Fibroblast of skin of back (primary cell): ENCODE measurements at places on chromosomes 3 and 15.

GRCh38 chr15:48677821-48678220 lies 32.3 kb upstream of the FBN1 start:
- no peak for DNase-seq

- peak; percentile 94 for DNase-seq
These were observed 67.8 kb downstream of the FMN1 start for GRCh38 chr15:33126559-33127290.

- peak; percentile 46 for DNase-seq
These were observed 99.2 kb upstream of the TRPM1 start for GRCh38 chr15:31200735-31201151.

DNA sequence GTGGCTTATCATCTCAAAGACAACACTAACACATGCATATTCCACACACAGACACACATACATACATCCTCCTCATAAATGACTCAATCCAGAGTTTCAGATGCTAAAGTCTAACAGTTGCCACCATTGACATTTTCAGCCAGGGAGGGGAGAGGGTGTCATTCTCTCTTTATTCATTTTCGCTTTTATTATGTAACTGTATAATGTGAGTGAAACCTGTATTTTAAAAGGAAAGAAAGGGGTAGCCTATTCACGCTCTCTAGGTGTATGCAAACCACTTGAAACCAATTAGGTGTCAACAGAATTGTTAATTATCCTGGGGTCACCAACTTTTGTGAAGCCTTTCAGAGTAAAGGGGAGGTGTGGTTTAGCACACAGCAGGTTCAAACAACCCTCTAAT lies 1282.9 kb downstream of the ROBO2 start:
- DNase-seq = no peak

- DNase-seq = no peak
These were observed 124.7 kb downstream of the NEDD4 start for GRCh38 chr15:55868707-55869106.

DNA sequence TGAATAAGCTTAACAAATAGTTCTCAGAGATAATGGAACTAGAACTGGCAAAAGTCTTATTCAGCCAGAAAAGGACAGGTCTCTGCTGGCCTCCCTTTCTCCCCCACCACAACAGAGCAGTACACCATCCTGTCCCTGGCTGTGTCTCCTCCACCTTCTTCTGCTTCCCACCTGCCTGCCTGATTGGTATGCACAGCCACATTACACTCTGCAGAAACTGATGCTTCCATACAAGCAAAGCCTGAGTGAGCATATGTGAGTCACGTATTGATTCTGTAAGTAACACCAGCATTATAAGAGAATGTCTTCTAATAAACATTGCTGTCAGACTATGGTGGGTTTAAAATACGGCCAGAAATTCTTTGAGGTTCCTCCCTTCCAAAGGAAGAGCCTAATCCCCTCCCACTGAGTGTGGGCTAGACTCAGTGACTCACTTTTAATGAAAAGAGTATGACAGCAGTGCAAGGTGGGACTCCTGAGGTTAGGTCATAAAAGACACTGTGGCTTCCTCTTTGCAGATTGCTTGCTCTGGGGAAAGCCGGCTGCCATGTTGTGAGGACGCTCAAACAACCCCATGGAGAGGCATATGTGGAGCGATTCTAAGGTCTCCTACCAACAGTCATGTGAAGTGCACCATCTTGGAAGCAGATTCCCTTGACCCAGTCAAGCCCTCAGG lies 44.4 kb downstream of the ANXA2 start:
- peak; percentile 78 for DNase-seq

DNA sequence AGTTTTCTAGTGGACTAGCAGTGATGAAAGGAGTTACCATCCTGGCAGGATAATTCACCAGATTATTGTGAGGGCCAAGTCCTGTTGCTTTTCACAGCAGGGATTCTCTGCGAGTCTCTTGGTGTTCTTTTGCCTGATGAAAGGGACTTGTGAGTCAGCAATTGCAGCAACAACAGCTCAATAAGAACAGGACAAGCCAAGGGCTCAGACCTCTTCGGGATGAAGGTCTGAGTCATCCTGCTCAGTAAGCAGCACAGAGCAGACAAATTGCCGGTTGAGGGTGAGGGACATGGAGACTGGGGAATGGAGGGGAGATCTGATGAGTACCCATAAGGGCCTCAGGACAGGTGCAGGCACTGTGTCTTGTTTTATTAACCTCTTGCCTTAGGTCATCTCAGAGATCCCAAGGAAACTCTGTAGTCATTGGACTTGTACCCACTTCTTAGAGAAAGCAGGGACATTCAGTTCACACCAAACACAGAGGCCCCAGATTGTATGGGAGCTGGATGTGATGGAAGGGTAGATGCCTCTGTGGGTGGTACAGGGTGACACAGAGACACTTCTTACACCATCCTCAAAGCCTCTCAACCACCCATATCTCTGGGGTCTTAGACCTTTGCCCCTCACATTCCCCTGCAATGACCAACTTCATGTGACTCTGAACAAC lies 173.8 kb upstream of the TLE3 start:
- peak; percentile 97 for DNase-seq

DNA sequence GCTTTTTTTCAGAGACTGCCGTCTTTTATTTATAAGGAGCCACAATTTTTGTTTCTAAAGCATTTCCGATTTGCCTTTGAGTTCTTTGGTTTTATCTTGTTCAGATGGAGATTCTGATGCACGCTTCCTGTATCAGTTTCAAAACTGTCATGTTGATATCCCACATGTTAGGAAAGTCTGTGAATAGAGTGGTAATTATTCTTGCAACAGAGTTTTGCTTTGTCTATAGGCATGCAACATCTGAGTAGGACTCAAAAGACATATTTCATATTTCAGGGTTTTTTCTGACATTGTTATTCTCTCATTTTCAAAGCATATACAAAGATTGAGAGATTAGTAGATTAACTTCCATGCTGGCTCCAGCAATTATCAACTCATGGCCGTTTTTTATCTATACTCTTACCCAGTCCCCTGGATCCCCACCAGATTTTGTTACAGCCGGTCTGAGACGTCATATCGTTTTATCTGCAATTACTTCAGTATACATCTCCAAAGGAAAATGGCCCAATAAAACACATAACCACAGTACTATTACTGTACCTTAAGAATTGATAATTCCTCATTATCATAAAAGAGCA lies 22.4 kb downstream of the PAQR5 start:
- no peak for DNase-seq

DNA sequence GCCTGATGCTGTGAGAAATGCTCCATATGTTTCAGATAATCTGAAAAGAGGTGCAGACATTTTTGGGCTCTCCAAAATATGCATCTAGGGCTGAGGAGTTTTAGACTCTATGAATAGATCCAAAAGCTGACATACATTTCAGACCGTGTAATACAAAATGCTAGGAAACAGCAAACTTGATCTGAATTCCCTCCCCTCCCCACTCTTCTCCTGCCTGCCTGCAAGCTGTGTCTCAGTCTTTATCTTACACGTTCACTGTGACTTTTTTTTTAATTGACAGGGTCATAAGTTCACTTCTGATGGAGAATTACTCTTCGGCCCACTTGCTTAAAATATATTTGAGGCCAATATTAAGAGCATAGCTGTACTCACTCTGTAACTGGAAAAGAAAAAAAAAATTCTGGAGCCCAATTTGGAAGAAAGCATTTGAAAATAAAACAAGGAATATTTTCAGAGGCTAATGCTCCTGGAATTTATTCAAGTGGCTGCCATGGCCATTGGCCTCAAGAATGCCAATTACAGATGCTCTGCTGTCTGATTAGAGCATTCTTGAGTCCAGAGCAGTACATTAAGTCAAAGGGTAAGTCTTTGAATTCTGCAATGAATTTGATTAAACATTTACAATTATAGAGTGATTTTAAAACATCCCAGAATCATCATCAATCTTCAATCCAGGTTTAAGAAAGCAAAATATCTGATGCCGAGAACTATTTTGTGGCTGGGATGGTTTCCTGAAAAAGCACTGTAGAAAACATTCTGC lies 146.2 kb upstream of the SEMA6D start:
- peak; percentile 19 for DNase-seq

DNA sequence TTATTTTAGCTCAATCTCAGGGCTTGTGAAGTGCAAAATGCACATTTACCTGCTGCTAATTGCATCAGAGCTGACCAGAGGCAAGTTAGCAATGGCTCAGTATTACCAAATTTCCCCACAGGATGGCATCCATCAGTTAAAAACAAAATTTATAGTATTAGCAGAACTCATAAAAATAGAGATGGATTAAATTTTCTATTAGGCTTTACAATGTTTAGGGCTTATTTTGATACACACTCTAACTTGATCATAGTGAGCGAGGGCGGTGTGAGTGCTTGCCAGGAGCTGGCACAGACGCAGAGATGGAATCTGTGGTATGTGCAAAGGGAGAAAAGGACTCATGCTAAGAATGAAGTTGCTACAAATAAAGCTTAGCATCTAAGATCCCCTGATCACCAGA lies 241.0 kb downstream of the NSUN3 start:
- DNase-seq = peak; percentile 50

GRCh38 chr3:172170073-172170709 lies 130.8 kb downstream of the FNDC3B start:
- no peak for DNase-seq

DNA sequence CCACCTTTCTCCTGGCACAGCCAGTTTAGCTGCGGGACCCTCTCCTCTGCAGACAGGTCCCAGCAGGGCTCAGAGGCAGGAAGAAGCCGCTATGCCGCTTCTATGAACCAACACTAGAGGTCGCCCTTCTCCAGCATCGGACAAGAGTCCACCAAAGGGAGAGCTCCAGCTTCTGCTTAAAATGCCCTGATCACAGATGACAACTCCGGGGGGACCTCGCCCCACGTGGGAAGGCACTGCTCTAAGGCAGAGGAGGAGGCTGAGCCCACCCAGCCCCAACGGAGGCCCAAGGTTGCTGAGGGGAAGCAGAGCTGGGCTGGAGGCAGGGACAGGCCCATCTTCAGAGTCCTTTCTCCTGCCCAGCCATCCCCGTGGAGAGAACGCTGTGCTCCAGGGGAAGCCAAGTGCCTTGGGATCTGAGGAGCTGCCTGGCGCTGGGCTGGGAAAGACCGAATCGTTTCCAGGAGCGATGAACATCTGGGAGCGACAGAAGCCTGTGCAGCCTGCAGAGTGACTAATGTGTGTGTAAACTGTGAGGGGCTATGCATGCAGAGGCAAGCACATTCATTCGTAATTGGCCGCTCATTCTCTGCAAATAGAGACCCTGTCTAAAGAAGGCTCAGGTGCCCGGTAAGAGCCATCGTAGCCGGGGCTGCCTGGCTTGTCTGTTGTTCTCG lies 43.5 kb upstream of the BDH1 start:
- peak; percentile 79 for DNase-seq

- DNase-seq = no peak
These were observed 237.7 kb upstream of the ST8SIA2 start for GRCh38 chr15:92155934-92156333.

- DNase-seq = no peak
These were observed 806.7 kb upstream of the EPHA6 start for GRCh38 chr3:96007650-96008195.

GRCh38 chr3:17500618-17501017 lies 241.8 kb downstream of the TBC1D5 start:
- DNase-seq = peak; percentile 18

- peak; percentile 2 for DNase-seq
These were observed 73.7 kb downstream of the IGSF11 start for GRCh38 chr3:118960876-118961450.

- DNase-seq = no peak
These were observed 180.3 kb downstream of the MYRIP start for GRCh38 chr3:39989746-39990145.

DNA sequence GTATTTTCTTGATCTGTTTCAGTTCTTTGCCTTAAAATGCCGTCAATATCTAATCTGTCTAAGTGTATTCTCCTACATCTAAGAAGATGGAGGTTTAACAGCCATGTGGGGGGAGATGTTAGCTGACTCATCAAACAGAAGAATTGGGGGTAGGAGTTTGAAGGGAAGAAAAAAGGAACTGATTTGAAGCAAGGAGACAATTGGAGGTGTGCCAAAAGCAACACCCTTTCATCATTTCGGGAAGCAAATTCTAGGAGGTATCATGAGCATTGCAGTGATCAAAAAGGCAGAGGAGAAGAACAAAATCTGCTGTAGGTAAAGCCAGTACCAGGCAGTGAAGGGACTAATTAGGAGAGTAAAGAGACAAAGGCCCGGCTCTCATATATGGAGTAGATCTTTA lies 337.3 kb upstream of the TBC1D5 start:
- peak; percentile 33 for DNase-seq

DNA sequence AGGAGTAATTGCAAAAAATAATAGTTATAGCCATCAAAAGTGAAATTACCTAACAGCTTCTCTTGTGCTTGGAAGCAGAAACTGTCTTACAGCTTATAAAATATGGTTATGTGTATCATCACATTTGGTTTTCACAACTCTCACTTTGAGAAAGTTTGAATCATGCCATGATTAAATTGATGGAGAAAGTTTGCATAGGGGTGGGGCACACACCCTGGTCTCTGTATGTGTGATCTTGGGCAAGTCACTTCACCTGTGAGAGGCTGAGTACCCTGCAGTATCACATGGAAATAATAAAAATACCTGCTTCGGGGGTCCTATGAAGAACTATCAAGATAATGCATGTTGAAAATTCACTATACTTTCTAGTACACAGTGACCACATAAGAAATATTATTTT lies 471.4 kb downstream of the RAP2B start:
- DNase-seq = no peak

- DNase-seq = peak; percentile 43
These were observed 20.5 kb downstream of the CCR9 start for GRCh38 chr3:45906681-45907407.

DNA sequence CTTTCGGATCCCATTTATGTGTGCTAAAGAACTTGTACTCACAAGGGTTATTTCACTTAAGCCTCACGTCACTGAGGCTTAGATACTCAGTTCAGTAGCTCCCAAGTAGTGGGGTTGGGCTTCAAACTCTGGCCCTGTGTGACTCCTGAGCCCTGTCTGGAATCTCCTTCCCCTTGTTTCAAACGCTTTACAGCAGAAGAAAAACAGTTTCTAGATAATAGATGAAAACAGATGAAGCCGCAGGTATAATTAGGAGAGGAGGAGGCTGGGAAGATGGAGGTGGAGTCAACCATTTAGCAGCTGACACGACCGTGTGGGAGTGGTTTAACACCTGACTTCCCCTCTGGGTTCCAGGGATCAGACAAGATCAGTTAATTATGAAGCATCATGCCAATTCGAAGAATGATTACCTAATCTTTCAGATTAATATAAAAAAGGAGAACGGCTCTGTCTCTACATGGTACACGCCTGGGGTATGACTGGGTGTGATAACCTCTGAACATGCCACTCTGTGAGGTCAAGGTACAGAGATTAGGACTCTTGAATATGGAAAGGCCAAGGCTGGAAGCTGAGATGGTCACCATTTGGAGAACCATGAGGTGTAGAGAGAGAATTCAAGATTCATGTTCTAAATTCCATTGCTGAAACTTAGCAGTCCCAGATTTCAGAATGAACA lies 31.1 kb downstream of the TPM1 start:
- peak; percentile 67 for DNase-seq

- peak; percentile 13 for DNase-seq
These were observed 276.3 kb downstream of the ERC2 start for GRCh38 chr3:56192001-56192400.

GRCh38 chr15:101435761-101436160 lies 53.7 kb downstream of the PCSK6 start:
- no peak for DNase-seq

- no peak for DNase-seq
These were observed 83.2 kb upstream of the ADAMTSL3 start for GRCh38 chr15:83570756-83571155.

- no peak for DNase-seq
These were observed 25.3 kb downstream of the CHD2 start for GRCh38 chr15:92925454-92925853.

- DNase-seq = no peak
These were observed 3.3 kb upstream of the VILL start for GRCh38 chr3:37987315-37987697.
